WTC11 (cell line): ENCODE measurements at places on chromosomes 12 and 14. TPM values are rescaled to one million over a fixed set of nuclear protein-coding genes. Genes with fewer than 3 reads are reported as not detected.

TMEM253 gene
- total RNA-seq: 1.7 to 2.2 TPM (median 1.9 TPM) in 3 replicates

MMP19 gene
- 0.98 to 1.6 TPM (median 1.0 TPM) in 3 replicates for total RNA-seq

DNA sequence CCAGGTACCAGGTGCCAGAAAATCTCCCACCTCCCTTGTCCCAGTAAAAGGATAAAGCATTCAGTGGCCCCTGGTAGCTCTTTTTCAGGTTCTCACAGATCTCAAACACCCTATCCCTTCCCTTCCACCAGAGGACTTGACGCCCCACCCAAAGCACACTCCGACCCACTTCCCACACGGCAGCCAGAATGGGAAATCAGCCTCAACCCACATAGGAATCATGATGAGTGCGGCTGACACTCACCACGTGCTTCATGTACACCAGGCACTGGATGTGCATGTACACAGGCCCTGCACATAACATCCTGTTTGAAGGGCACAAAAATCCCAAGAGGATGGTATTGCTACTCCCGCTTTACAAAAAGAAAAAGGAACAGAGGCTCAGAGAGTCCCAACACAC lies 71.9 kb downstream of the TBX3 start:
- no peak for DNase-seq

- DNase-seq: no peak
Observed at GRCh38 chr12:63068857-63069442, 82.1 kb downstream of the AVPR1A start.

DNA sequence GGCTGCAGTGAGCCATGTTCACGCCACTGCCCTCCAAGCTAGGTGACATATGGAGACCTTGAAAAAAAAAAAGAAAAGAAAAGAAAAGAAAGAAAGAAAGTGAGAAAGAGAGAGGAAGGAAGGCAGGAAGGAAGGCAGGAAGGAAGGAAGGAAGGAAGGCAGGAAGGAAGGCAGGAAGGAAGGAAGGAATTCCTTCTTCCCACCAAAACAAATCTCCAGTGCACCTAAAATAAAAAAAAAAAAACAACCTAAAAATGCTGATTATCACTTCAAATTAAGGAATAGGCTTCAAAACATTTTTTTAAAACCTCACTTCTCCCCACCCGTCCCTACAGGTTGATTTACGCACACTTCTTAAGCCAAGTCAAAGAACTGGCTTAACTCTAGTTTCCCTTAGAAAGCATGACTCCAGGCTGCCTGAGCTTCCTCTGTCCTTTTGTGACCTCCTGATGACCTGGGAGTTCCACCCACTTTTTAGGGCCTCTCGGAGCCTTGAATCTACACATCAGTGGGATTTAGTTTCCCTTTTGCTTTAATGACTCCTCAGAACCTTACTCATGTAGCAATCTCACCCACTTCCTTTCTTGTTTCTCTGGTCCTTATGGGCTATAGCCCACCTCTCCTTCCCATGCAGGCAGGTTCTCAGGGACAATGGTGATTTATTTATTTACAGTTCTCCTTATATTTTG lies 18.6 kb downstream of the DUSP6 start:
- DNase-seq: no peak

DNA sequence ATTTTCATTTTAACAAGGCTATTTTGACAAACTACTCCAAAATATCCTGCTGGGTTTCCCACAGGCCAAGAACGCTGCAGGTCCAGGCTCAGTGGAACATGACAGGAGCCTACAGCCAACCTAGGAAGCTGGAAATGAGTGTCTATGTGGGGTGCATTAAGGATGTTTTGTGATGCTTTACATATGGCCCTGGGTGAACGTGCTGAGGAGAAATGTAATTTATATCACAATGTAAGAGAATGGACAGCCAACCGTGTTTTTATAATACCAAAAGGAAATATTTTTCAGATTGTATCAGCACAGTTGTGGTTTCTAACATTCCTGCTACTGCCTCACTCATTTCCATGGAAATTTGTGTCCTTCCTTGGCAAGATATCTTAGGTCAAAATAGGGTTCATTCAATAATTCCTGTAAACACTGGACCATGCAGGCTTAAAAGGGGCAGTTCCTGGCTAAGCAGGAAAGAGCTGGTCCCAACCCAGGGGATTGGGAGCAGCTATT lies 51.5 kb downstream of the ST8SIA1 start:
- no peak for DNase-seq

DNA sequence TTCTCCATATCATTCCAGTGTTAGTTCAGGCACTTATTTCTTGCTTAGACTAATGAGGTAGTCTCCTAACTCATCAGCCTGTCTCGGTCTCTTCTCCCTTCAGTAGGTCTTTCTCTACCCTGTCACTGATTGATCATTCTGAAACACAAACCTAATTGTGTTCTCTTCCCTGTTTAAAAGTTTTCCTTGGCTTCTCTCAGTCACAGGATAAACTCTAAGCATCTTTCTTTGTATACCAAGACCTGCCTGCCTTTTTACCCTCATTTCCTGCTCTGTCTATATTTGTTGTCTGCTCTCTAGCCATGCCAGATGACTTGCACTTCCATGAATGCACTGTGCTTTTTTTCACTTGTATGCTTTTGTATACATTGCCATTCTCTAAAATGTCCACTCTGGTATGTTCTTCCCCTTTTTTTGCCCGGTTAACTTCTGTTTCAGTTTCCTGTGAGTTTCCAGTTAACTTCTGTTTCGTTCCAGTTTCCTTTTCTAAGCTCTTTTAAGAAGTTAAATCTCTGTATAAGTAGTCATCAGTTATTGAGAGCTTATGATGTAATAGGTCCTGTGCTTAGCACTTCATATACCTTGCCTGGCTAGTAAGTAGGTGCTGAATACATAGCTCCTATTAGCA lies 12.8 kb downstream of the DIP2B start:
- no peak for DNase-seq

GRCh38 chr12:12088761-12089160 lies 18.0 kb downstream of the BCL2L14 start:
- no peak for DNase-seq

DNA sequence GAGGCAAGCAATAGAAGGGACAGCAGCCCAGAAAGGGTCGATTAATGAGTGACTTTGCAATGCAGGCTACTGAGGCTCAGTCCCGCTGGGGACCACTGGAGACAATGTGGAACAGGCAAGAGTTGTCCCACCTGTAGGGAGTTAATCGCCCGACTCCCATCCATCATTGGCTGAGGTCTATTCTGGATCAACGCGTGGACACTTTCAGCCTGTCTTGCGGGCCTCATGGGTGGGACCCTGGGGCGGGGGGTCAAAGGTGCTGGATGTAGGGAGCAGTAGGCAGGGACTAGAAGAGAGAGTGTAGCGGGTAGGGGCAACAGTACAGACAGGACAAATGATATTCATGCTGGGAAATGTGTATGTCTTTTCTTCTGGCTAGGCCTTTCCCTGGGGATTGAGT lies 6.1 kb downstream of the IFI27L2 start:
- DNase-seq: no peak

DNA sequence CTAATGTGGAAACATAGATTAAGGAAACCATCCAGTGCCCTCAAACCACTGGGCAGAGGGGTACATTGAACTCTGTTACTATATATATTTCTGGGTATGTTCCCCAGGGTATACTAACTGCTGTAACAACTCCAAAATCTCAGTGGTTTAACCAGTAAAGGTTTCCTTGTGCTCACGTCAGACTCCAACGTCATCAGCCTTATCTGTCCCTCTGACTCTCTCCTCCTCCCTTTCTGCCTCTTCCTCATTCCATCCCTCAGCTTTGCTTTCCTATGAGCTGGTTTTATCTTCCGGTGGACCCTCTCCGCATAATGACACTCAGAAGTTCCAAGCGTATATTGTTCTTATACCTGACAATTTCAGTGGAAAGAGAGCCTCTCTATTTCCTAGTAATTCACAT lies 21.2 kb upstream of the SMCO2 start:
- no peak for DNase-seq

- no peak for DNase-seq
Observed at GRCh38 chr12:57164454-57164853, 17.0 kb upstream of the LRP1-AS start.

DNA sequence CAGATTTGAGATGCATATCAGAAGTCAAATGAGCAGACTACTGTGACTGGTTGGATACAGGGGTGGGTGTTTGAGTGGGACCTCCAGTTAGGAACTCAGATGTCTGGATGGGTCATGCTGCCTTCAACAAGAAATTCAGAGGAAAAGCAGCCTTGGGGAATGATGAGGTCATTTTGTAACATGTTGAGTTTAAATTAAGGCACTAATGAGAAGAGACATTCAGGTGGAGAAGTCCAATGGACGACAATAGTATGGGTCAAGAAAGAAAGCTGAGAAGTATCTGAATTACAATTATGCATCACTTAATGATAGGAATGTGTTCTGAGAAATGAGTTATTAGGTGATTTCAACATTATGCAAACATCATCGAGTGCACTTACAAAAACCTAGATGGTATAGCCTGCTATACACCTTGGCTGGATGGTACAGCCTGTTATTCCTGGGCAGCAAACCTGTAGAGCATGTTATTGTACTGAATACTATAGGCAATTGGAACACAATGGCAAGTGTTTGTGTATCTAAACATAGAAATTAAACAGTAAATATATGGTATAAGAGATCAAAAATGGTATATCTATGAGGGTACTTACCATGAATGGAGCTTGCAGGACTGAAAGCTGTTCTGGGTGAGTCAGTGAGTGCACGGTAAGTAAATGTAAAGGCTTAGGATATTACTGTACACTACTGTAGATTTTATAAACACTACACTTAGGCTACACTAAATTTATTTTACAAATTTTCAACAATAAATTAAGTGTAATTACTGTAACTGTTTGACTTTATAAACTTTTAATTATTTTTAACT lies 414.7 kb downstream of the RAD51B start:
- DNase-seq: no peak

GRCh38 chr12:128729628-128730121 lies 94.1 kb downstream of the SLC15A4 start:
- no peak for DNase-seq
